ENCODE measurements at places on chromosomes 16 and 17.

DNA sequence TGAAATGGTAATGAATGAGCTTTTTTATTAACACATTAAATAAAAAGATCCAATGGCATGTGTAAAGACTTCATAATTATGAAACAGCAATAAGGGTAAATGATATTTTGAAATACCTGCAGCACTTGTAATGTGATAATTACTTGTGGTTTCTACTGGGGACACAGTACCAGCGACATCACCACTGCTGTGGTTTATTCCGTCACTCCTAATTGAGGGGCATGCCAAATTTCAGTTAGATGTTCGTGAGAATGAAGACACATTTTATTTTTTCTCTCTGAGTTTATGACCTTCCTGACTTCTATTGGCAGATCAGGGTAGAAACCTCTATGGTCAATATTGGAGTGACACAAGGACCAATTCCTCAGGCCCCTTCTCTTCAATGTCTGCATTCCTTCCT lies 131.9 kb upstream of the XYLT1 start:
- no peak for DNase-seq

DNA sequence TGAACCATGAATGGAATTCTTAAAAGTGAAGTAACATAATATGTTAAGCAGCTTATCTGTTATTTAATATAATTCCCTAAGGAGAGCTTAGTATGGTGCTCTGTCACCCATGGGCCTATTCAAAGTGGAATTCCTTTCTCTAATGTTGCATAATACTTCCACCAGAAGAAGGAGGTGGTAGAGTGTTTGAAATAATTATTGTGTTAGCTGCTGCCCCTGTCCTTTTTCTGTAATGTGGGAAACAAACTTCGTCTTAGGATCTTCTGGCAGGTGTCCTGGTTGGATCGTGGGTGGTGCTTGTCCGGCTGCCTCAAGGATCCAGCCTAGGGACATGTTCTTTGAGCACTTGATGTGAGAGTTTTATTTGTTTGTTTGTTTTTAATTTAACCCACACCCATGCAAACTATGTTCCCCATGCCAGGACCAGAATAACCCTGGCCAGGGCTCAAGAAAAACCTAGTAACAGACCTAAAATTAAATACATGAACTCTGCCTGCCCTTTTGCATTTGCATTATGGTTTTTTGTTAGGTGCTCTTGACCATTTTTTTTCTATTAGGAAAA lies 46.1 kb downstream of the ZNRF1 start:
- no peak for DNase-seq

- no peak for DNase-seq
Observed at GRCh38 chr16:84378567-84378966, 10.2 kb downstream of the ATP2C2 start.

- DNase-seq: no peak
Observed at GRCh38 chr16:69311533-69312387, 610 bp downstream of the VPS4A start.

DNA sequence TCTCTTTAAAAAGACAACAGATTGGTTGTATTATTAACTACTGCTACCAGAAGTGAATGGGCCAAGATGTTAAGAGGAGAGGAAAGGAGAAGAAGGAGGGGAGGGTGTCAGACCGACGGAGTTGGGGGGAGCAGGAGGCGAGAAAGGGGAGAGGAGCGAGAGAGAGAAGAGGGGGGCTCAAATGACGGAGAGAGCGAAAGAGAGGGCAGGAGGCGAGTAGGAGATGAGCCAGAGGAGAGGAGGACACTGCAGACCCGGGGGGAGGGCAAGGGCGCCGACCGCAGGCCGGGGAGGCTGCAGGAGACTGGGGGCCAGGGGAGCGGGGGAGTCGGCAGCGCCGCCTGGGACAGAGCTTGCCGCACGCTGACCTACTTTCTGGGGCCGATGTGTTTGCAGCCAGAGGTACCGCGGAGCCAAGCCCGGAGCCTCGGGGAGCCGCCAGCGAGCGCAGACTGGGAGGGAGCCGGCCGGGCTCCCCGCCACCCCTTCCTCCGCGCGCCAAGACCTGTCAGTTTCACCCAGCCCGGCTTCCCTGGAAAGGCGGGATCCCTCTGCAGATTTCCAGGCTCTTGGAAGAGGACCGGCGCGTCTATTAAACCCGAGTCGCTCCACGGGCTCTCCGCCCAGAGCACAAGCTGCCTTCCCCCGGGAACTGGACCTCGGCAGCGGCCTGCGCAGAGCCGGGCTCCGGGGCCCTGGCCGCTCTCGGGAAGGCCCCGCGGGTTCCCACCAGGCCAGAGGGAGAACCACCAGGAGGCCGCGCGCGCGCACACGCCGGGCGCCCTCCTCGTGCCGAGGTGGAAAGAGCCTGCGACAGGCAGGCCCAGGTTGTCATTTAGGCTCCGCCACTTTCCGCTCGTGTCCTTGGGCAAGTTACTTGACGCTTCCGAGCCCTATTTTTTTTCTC lies 74.6 kb downstream of the CMC2 start:
- DNase-seq: no peak

DNA sequence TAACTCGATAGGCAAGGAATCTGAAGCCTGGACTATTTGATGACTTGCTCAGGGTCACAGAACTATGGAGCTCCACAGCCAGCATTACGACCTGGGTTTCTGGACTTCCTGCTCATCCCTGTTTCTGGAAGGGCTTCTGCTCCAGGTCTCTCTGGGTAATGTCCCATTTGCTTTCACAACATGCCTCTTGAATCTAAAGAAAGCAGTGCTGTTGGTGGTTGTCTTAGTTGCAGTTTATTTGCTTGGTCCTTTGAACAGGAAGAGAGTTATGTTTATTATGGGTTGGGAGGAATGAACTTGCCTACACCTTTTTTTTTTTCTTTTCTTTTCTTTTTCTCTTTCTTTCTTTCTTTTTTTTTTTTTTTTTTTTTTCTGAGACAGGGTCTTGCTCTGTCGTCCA lies 84.8 kb downstream of the PITPNC1 start:
- no peak for DNase-seq

Data from activated CD4-positive, CD25-positive, alpha-beta regulatory T cell treated with anti-CD3 and anti-CD28 coated beads, Interleukin-2, amount 50 U/mL, for 72 hours (primary cell).